Keratinocyte (primary cell): ENCODE measurements at places on chromosomes 3 and 15.

DNA sequence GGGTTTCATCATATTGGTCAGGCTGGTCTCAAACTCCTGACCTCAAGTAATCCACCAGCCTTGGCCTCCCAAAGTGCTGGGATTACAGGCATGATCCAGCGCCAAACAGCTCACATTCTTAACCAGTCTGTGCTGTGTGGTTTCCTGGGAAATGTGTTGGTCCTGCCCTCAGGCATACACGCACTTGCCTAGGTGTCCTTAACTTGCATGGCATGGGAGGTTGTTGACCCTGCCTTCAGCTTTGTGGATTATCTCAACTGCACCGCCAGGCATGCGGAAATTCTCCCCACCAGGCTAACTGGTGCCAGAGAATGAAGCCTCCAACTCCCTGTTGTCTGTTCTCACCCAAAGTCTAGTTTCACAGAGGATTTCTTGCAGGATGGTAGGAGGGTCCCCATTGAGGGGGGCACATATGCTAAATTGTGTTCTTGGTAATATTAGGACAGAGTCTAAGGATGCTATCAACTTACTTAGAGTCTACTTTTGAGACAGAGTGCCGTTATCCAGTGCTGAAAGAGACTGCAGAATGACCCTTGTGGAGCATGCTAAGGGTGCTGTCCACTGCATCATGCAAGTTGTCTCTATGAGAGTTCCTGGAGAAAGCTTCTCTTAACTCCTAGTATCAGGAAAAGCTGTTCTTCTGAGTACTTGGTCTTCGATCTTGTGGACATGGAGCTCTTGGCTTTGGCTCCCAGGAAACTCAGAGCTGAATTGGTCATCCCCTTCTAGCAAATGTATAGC is 61.6 kb upstream of the EIF1B start:
- H3K36me3 ChIP-seq = no peaks in the 10 kb centered on the region
- DNase-seq = no peak
- H3K4me3 ChIP-seq = no peak overlapping the region
- H3K27ac ChIP-seq = no peak overlapping the region
- H3K27me3 ChIP-seq = peaks cover 4% of the 10 kb centered on the region

GRCh38 chr3:134647902-134648760 is 2.7 kb downstream of the KY start:
- DNase-seq = no peak
- H3K36me3 ChIP-seq = no peaks in the 10 kb centered on the region
- no peak overlapping the region for H3K27ac ChIP-seq
- H3K4me3 ChIP-seq = no peak overlapping the region
- peaks cover 8% of the 10 kb centered on the region for H3K27me3 ChIP-seq
- peaks cover 15% of the 10 kb centered on the region for H3K4me1 ChIP-seq

DNA sequence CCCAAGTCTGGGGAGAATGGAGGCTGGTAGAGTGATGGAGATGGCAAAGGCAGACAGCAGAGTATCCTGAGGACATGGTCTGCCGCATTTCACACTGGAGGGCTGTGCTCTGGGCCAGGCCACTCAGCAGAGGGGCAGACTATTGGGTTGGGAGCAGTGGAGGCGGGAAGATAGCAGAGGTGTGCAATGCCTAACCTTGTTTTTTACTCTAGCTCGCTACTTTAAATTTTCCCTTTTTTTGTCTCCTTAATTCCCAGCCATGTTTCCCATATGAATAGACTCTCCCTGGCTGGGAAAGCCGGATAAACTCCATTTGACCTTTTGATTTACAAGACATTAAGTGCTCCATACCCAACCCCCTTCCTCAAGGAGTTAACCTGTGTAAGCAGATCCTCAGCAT is 33.5 kb upstream of the ST6GAL1 start:
- no peaks in the 10 kb centered on the region for H3K27me3 ChIP-seq
- no peak overlapping the region for H3K27ac ChIP-seq
- peaks cover 10% of the 10 kb centered on the region for H3K4me1 ChIP-seq
- H3K4me3 ChIP-seq = no peak overlapping the region

- H3K27me3 ChIP-seq = no peaks in the 10 kb centered on the region
- no peak overlapping the region for H3K27ac ChIP-seq
- no peak for DNase-seq
- peaks cover 10% of the 10 kb centered on the region for H3K4me1 ChIP-seq
- no peaks in the 10 kb centered on the region for H3K36me3 ChIP-seq
Observed at GRCh38 chr3:18228060-18228459, 197.1 kb downstream of the SATB1 start.

- H3K27ac ChIP-seq = no peak overlapping the region
- no peaks in the 10 kb centered on the region for H3K4me1 ChIP-seq
- DNase-seq = no peak
- no peak overlapping the region for H3K4me3 ChIP-seq
- no peaks in the 10 kb centered on the region for H3K36me3 ChIP-seq
Observed at GRCh38 chr3:153337369-153337768, 175.3 kb downstream of the RAP2B start.

GRCh38 chr3:152226176-152226575 is 42.6 kb upstream of the MBNL1 start:
- peaks cover 8% of the 10 kb centered on the region for H3K4me1 ChIP-seq
- no peaks in the 10 kb centered on the region for H3K27me3 ChIP-seq
- DNase-seq = no peak
- H3K4me3 ChIP-seq = no peak overlapping the region

DNA sequence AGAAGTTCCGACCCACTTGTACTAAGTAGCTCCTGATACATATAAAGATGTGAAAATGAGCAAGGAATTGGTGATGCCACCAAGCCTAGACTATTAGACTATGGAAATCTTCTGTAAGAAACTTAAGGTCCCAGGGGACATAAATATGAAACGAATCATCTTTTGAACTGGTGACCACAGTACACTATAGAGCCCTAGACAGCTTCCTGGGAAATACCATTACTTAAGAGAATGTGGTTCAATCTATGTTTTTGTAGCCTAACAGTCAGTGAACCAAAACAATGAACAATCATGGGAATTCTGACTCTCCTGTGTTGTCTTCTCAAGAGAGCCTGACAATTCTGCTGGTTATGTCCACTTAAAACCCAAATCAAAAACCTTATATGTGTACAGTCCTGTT is 191.6 kb downstream of the GREM1 start:
- H3K36me3 ChIP-seq = no peaks in the 10 kb centered on the region
- no peak for DNase-seq
- H3K27me3 ChIP-seq = no peaks in the 10 kb centered on the region
- H3K27ac ChIP-seq = no peak overlapping the region
- H3K4me1 ChIP-seq = no peaks in the 10 kb centered on the region

- no peak overlapping the region for H3K27ac ChIP-seq
- H3K36me3 ChIP-seq = no peaks in the 10 kb centered on the region
- H3K27me3 ChIP-seq = no peaks in the 10 kb centered on the region
- H3K4me3 ChIP-seq = no peak overlapping the region
- no peak for DNase-seq
- no peaks in the 10 kb centered on the region for H3K4me1 ChIP-seq
Observed at GRCh38 chr3:2657971-2658370, 452.2 kb downstream of the IL5RA start.

DNA sequence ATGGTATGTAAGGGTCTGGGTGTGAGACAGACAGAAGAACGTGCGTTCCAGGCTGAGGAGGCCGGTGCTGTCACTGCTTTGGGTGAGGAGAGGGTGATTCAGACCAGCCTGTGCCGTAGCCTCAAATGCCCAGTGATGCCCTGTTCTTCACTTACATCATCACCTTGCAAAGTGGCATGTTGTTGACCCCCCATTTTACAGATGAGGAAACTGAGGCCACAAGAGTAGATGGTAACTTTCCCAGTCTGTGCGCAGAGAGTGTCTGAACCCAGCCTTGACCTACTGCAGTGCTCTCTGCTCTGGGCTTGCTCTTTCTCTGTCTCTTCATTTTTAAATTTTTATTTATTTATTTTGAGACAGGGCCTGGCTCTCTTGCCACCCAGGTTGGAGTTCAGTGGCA is 1.6 kb upstream of the CTSH start:
- no peaks in the 10 kb centered on the region for H3K36me3 ChIP-seq
- DNase-seq = no peak
- peaks cover 11% of the 10 kb centered on the region for H3K4me1 ChIP-seq

DNA sequence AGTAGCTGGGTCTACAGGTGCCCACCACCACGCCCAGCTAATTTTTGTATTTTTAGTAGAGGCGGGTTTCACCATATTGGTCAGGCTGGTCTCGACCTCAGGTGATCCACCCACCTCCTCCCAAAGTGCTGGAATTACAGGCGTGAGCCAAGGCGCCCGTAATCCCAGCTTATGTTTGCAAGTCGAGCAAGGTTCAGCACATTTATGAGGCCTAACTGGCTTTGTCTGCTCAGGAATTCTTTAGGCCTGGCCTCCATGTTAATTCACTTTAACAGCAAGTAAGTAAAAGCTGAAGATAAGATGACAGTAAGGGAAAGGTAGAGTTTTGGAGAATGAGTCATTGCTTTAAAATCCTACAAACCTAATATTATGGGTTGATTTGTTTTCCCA is 24.6 kb downstream of the SIDT1 start:
- H3K4me3 ChIP-seq = no peak overlapping the region
- H3K36me3 ChIP-seq = no peaks in the 10 kb centered on the region
- H3K27me3 ChIP-seq = no peaks in the 10 kb centered on the region
- no peak for DNase-seq

DNA sequence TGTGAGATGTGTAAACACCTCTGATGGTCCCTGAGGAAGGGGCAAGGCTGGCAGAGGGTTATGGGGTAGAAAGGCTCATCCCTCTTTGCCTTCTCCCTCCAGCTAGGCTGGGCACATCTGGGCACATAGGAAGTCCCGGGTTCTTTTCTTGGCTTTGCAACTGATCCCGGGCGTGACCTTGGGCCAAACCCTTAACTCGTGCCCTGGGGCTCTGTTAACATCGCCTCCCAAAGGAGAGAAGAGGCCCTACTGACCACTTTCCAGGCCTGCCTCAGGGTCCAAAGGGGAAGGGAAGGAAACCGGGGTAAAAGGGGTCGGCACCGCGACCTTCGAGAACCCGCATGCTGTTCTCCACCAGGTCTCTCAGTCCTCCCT is 549 bp downstream of the C3orf18 start:
- peak overlapping the region; percentile 27 for H3K4me3 ChIP-seq
- H3K4me1 ChIP-seq = peaks cover 35% of the 10 kb centered on the region
- no peak overlapping the region for H3K27ac ChIP-seq
- no peak for DNase-seq
- H3K27me3 ChIP-seq = no peaks in the 10 kb centered on the region
- H3K36me3 ChIP-seq = no peaks in the 10 kb centered on the region

DNA sequence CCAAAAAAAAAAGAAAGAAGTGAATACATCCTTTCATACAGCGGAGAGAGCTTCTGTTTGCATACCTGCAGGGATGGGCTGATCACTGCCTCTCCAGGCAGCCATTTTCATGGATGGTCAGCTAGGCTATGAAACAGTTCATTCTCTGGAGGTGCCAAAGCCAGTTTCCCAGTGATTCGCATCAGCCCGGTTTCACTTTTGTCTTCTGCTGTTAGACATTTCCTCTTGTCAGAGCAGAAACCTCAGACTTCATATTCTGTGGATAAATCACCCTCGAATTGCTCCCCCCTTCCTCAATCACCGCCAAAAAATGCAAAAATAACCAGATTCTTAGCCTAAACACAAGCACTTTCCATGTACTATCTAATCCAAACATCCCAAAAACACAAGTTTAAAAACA is 225.6 kb downstream of the ADAMTS9 start:
- no peaks in the 10 kb centered on the region for H3K27me3 ChIP-seq
- H3K4me3 ChIP-seq = no peak overlapping the region
- H3K27ac ChIP-seq = no peak overlapping the region
- no peaks in the 10 kb centered on the region for H3K36me3 ChIP-seq

DNA sequence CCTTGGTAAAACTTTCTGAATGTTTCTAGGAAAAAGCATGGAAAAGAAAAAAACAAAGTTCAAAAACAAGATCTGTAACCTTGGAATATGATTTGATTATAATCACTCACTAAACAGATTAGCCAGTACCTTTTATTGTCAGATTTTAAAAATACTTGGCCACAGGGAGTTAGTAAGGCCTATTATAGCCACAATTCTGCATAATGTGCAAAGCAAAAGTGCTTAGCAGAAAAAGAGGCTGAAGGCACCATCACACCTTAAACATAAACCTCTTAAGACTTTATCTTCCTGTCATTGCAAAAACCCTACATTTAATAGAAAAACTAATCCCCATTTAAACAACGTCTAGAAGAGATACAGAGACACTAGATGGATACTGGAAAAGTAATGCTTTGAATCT is 41.8 kb downstream of the CHSY1 start:
- no peaks in the 10 kb centered on the region for H3K27me3 ChIP-seq
- H3K27ac ChIP-seq = peak overlapping the region; percentile 29
- H3K4me3 ChIP-seq = no peak overlapping the region
- peaks cover 2% of the 10 kb centered on the region for H3K36me3 ChIP-seq

GRCh38 chr15:85030301-85030929 is 48.8 kb downstream of the PDE8A start:
- no peaks in the 10 kb centered on the region for H3K36me3 ChIP-seq
- no peak for DNase-seq
- peaks cover 12% of the 10 kb centered on the region for H3K4me1 ChIP-seq
- peak overlapping the region; percentile 33 for H3K27ac ChIP-seq
- no peak overlapping the region for H3K4me3 ChIP-seq
- H3K27me3 ChIP-seq = no peaks in the 10 kb centered on the region

DNA sequence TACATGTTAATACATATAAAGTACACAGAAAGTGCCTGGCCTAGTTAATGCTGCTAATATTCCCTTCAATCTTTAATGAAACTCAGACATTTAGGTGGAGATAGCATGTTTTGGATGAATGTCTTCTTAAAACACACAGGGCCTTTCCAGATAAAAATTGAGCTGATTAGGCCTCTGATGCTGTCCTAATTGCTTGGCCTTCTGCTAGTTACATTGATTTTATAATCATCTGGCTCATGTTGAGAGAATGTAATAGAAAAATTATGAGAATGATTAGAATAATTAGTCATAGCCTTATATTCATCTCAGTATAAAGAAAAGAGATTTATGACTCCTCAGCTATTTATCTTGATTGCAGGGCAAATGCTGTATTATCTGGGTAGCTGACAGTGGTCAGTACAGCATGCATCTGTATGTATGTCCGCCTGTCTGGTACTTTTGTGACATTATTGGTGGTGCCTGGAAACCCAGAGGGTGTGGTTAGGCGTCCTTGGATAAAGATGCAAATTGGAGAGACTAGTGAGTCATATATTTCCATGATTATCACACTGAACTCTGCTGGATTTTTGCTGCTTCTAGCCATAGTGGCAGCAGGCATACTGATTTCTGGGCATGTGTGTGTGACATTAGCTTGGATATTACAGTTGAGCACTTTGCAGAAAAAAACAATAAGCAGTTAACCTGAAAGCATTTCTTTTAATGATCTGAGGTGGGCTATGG is 120.8 kb downstream of the FEZF2 start:
- no peak overlapping the region for H3K27ac ChIP-seq
- no peaks in the 10 kb centered on the region for H3K4me1 ChIP-seq
- no peaks in the 10 kb centered on the region for H3K36me3 ChIP-seq
- H3K27me3 ChIP-seq = no peaks in the 10 kb centered on the region
- H3K4me3 ChIP-seq = no peak overlapping the region

DNA sequence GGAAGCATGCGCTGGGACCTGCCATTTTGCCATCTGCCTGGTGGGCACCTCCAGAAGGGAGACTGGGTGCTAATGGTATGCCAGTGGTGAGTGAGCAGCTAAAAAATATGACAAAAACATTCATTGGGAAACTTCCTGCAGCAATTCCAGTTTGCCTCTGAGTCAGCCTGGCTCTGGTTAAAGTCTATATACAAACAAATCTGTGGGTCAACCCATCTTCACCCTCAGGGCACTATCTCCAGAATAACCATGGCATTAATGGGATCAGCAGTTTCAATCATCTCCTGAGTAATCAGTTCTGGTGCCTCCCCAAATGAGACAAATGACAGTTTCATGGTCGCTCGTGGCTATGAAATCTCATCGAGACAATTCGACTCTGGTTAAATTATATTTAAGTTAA is 21.5 kb downstream of the FRMD4B start:
- no peaks in the 10 kb centered on the region for H3K27me3 ChIP-seq
- no peak for DNase-seq
- peak overlapping the region; percentile 56 for H3K27ac ChIP-seq
- H3K4me1 ChIP-seq = peaks cover 31% of the 10 kb centered on the region
- no peak overlapping the region for H3K4me3 ChIP-seq
